ENCODE measurements at places on chromosomes 2 and 18.

DNA sequence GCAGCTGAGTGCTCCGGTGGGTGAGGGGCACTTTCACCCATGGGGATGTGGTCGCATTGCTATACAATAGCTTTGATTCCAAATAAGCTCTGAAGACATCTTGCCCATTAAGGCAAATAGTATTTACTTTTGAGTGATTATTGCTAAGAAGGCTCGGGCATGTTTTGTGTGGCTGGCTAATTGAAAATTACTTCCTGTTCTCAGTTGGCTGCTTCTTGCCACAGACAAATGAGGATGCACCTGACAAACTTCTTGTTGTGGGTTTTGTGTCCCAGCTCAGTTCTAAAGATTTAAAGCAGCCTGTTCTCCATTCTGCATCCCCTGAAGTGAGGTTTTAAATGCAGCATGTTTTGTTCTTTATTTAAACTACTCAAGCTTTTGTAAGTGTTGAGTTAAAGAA is 88.3 kb downstream of the KCNS3 start:
- no peak for DNase-seq

DNA sequence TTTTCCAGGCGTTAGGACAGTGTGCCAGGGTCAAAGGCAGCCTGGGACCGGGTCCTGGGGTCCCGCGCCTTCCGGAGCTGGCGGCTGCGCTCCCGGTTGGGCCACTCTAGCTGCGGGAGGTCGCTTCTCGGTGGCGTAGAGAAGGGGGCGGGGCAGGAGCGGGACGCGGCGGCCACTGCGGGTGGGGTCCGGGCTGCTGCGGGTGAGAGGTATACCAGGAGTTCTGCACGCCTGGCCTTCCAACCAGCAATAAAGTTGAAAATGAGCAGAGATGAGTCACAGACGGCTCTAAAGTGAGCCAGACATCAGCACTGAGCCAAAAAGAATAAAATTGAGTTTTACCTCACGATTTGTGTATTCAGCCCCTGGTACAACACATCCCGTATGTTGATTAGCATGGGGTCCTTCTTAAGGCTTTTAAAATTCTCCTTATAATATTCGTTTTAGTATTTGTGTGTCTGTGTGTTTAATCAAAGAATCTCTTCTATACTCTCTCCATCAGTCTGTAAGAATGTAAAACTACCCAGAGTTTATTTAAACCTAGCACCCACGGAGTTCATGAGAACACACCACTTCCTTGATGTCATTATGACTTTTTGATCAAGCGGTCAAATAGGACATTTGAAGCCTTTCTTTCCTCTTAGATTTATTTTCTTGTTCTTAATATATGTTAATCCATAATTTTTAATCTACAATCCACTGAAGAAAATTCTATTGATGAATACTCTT is at the start of gene C1GALT1C1L:
Gene C1GALT1C1L, minus strand, starts transcription at position 108 of the 729 bp plus-strand sequence. Its CDS starts 107 bp downstream, at position 1.
- peak; percentile 34 for DNase-seq

DNA sequence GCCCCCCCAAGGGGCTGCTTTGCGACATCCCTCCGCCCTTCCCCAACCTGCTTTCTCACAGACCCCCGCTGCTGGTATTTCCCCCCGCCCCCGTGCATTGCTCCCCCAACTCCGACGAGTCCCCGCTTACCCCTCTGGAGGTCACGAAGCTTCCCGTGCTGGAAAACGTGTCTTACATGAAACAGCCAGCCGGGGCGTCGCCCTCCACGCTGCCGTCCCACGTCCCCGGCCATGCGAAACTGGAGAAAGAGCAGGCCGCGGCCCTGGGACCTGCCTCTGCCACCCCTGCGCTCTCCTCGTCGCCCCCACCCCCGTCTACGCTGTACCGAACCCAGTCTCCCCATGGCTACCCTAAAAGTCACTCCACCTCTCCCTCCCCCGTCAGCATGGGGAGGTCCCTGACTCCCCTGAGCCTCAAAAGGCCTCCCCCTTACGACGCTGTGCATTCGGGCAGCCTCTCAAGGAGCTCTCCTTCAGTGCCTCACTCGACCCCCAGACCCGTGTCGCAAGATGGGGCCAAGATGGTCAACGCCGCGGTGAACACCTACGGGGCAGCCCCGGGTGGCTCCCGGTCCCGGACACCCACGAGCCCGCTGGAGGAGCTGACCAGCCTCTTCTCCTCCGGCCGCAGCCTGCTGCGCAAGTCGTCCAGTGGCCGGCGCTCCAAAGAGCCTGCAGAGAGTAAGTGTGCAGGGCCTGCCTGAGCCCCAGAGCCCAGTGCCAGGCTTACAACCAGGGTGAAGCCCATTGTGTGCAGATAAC is 183.0 kb downstream of the NYAP2 start:
- no peak for DNase-seq

- DNase-seq, result no peak
Measured at GRCh38 chr18:22974707-22975106, 41.6 kb downstream of the RBBP8 start.

DNA sequence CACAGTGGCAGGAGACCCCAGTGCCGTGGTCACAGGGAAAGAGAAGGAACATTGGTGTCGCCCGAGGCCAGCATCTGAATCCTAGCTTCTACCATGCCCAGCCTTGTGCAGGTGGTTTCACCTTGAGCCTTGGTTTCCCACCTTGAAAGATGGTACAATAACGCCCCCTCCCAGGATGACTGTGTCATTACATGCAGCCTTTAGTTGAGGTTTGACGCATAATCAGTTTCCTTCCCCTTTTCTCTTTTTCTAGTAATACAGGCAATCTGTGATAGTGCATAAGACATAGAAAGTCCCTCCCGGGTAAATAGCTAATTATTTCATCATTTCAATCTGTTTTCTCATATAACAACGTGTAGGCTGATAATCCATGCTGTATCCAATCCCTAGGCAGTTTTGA is 29.8 kb upstream of the ZNF407 start:
- DNase-seq, result no peak

DNA sequence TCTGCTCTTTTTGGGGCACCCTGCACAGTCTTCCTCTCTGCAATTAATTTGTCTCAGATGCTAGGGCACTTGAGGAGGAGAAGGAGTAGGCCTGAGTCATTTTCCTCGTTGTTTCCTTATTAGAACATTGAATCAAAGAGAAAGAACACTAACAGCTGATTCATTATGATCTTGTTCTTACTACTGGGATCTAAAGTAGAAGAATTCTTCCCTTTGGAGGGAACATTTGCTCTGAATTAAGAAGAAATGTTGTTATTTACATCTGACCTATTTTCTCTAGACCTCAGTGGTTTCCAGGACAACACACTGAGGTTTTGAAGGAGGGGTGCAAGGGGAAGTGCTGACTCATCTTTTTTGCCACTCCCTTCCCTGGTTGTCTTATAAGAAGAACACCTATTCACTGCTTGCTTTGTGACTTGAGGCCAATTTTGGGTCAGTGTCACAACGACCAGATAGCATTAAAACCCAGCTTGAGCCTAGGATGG is 24.3 kb upstream of the STAT1 start:
- DNase-seq, result peak; percentile 48

- no peak for DNase-seq
Measured at GRCh38 chr2:121281107-121281506, 3.9 kb downstream of the TFCP2L1 start.

DNA sequence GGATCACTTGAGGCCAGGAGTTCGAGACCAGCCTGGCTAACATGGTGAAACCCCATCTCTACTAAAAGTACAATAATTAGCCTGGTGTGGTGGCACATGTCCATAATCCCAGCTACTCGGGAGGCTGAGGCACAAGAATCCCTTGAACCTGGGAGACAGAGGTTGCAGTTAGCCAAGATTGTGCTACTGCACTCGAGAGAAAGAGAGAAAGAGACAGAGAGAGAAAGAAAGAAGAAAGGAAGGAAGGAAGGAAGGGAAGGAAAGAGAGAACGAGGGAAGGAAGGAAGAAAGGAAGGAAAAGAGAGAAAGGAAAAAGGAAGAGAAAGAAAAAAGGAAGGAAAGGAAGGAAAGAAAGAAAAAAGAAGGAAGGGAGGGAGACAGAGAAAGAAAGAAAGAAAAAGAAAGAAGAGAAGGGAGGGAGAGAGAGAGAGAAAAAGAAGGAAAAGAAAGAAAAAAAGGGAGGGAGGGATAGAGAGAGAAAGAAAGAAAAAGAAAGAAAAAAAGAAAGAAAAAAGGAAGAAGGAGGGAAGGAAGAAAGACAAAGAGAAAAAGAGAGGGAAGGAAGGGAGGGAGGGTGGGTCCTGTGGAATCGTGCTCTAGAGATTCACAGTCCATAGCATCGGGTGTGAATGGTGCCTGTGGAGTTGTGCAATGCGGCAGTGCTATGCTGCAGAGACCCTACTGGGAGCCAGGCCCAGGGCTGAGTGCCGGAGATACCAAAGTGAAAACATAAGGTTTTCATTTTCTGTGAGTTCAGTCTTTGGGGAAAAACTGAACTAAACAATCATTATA is 4.6 kb upstream of the SDC1 start:
- no peak for DNase-seq

DNA sequence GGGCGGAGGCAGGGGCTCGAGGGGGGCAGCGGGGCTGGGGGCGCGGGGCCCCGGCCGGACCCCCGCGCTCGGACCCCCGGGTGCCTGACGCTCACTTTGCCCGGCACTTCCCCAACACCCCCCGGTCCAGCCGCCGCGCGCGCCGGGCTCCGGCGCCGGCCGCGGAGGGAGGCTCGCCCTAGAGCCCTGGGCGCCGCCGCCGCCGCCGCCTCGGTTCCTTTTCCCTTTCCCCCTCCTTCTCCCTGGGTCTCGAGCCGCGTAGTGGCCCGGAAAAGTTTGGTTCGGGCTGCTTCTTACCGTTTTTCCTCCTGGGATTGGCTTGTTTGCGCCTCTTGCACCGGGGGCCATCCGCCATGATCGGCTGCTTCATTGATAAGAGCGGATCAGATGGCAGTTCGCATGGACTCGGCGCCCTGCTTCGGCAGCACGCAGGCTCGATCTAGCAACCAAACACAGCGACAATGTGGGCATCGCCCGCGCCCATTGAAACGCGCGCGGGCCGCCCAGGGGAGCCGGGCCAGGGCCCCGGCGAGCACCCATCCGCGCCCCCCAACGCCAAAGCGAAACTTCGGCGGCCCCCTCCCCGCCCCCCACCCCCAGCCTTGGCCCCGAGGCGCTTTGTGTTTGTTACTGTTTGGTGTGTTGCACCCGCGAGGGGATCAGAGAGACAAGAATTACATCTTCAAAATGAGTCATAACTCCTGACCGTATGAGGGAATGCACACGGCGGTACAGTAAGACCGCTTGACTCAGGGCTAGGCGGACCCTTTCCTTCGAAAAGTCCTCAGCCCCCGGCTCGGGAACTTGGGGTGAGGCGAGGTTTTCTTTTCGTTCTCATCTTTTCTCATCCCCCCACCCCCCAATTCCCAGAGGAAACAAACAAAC is 2.7 kb downstream of the ZEB2 start:
- DNase-seq, result peak; percentile 50

DNA sequence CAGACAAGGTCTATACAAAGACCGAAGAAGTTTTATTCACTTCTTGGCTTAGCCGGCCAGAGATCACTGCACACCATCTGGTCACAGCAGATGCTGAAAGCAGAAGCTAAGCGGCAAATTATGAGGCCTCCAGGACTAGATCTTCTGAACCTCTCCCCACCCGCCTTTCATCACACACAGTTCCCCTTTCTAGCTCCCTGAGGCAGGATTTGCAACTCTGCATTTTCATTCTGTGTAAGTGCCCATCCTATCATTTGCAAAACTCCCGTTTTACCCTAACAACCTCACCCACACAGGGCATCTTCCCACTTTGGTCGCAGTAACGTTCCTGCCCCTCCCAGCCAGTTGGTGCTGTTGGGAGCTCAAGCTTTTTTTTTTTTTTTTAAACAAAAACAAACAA is 3.1 kb upstream of the MOB1A start:
- no peak for DNase-seq

GRCh38 chr2:905833-906140 is 44.9 kb upstream of the SNTG2 start:
- DNase-seq, result no peak

All from CD4-positive, alpha-beta T cell treated with Interleukin-17A for 4 hours (primary cell).